Stromal cell of bone marrow (primary cell): ENCODE measurements at places on chromosomes 13 and 19.

DNA sequence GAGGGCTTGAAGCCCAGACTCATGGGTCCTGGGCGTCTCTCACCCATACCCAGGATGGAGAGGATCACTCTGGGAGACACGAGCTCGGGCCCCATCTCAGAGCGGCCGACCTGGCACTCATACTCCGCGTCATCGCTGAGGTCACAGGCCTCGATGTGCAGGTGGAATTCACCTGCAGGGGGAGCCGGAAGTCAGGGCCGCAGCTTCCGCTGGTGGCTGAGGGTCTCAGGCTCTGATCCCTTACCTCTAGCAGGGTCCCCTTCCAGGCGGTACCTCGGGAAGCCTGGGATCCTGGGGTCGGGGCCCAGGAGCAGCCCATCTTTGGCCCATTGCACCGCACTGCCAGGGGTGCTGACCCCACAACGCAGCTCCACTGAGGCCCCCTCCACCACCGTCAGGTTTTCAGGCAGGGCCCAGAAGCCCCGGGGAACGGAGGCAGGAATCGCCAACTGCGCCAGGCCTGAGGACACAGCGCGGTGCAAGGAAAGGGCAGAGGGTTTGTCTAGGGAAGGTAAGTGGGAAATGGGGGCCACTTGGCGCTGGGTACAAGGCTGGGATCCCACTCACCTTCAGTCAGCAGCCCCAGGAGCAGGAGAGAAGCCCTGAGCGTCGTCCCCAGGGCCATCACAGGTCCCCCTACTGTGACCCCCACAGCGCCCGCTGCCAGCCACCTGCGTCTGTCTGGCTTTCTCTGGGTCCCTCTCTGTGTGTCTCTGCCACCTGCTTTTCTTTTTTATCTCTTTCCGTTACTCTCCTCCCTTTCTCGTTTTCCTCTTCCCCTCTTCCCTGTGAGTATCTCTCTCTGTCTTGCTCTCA, 883 bp downstream of the NPHS1 start:
- DNase-seq, result no peak

DNA sequence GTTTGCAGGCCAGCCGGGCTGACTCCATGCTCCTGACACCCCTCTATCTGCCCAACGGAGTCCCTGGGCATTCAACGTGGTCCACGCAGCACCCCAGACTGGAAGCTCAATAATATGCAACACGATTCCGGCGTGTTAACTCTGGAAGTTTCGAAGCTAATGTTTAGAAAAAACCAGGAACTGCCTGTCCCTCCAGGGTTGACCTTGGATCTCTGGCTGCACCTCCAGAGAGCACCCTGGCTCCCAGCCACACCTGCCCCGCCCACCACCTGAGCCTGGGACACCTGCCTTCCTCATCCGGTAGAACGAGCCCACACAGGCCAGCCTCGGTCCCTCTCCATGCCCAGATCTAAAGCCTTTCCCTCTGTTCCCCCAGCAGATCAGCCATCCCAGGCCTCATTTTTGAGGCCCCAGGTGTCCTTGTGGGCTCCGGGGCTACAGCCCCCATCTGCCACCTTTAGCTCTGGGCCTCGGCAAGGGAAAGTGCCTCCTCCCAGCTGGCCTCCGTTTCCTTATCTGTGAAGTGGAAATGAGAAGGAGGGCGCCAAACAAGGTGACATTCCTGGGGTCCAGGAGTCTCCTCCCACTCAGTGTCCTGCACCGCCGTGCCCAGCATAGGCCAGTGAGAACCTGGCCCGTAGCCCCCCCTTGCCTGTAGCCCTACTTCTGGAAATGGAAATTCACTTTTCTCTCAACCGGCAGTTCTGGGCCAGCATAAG, 38.7 kb downstream of the KLF2 start:
- DNase-seq, result no peak

DNA sequence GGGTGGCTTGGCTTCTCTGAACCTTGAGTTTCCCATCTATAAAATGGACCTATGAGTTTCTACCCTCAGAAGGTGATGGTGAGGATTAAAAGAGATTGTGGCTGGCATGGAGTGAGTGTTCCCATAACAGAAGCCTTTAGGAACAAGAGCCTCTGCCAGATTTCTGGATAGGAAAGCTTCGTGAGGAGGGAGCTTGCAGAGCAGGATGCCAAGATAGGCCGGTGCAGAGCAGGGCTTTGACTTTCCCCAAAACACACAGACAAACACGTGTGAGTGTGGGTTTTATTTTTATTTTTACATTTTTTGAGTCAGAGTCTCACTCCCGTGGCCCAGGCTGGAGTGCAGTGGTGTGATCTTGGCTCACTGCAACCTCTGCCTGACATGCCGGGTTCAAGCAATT, 3.7 kb upstream of the CNN1 start:
- DNase-seq, result no peak

DNA sequence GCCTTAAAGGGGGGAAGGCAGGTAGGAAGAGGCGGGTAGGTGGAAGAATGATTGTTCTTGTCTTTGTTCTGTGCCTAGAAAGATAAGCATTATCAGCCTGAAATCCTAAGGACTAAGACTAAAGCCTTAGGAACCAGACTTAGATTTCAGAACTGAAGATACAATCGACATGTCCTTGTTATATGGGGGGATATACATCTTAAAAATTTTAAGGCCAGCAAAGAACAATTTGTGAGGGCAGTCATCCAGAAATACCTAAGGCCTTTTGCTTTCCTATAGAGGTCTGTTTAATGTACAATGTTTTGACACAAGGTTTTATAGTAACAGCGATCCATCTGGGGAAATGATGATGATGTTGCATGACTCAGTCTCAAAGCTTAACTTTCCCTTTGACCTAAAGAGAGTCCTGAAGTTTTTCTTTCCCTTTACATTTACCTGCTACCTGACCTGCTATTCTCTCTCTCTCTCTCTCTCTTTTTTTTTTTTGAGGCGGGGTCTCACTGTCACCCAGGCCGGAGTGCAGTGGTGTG, 20.2 kb upstream of the CEACAM6 start:
- DNase-seq, result no peak

DNA sequence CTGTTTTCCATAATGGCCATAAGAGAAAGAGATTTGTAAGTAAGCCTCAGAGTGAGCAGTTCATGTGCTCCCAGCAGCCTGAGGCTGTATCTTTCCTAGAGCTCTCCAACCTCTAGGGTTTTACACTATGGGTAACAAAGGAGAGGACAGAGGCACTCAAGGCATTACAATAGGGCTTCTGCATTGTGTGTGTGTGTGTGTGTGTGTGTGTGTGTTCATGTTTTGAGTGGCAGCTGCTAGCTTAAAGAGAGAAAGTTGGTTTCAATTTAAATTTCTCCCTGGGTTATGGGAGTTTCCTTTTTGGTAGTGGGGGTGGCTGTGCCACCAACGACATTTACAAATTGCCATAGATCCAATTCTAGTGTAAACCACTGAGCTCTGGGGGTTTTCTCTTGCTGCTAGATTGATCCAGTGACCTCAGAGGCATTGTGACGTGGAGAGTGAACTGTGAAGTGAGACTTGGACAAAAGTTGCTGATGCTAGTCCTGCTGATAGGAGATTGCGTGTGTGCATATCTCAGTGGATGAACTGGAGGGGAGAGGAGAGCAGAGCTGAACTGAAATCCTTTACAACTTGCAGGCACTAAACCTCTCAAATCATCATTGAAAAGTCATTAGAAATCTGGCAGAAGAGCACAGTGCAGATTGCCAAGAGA, 67.2 kb upstream of the OLFM4 start:
- DNase-seq, result no peak
